Activated naive CD8-positive, alpha-beta T cell treated with anti-CD3 and anti-CD28 coated beads for 36 hours (primary cell): ENCODE measurements at places on chromosomes 1 and 21. TPM values are rescaled to one million over a fixed set of nuclear protein-coding genes. Genes with fewer than 3 reads are reported as not detected.

- no peak for DNase-seq
These were observed 7.7 kb upstream of the GIPC2 start for GRCh38 chr1:78038071-78038470.

DNA sequence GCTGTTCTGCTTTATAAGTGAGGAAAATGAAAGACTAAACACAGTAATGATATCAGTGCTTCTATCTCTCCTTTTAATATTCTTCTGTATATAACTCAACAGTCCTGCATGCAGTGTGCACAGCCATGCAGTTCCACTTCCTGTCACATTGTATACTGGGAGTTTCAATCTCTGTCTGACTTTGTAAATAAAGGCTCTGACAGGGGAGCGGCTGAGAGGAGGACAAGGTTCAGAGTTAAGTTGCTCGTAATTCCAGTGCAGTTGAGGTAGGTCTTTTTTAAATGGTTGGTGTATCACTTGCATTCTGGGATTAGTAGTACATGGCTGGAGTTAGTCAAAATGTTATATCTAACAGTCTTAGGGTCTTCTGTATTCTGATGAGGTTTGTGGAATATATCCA, 264.5 kb downstream of the OLFM3 start:
- no peak for DNase-seq

- no peak for DNase-seq
These were observed 71.4 kb downstream of the SLC44A5 start for GRCh38 chr1:75539230-75540116.

GRCh38 chr1:215661033-215661432, 93.9 kb downstream of the KCTD3 start:
- DNase-seq, result no peak

The DEDD gene
- total RNA-seq, result 38.7 TPM

DNA sequence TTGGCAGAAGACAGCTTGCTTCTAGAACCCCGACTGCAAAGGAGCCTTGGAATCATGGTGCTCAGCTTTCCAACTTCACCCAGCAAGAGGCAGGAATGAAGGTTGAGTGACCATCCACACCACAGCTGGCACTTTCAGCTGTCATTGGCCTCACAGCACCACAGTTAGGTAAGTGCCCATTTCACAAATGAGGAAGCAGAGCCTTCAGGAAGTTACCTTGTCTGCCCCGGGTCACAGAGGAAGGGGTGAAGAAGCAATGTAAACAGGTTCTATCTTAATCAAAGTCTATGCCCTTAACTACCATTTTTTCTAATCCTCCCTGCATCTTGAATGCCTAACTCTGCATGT, 156.0 kb downstream of the GLUL start:
- no peak for DNase-seq

- no peak for DNase-seq
These were observed 279.3 kb upstream of the VAMP3 start for GRCh38 chr1:7491818-7492173.

The FCRL5 gene
- 0.32 TPM for total RNA-seq
